ENCODE measurements at places on chromosomes 4 and X. TPM values are rescaled to one million over a fixed set of nuclear protein-coding genes. Genes with fewer than 3 reads are reported as not detected.

GRCh38 chr4:152032722-152033131 lies 271.9 kb upstream of the GATB start:
- DNase-seq: no peak

DNA sequence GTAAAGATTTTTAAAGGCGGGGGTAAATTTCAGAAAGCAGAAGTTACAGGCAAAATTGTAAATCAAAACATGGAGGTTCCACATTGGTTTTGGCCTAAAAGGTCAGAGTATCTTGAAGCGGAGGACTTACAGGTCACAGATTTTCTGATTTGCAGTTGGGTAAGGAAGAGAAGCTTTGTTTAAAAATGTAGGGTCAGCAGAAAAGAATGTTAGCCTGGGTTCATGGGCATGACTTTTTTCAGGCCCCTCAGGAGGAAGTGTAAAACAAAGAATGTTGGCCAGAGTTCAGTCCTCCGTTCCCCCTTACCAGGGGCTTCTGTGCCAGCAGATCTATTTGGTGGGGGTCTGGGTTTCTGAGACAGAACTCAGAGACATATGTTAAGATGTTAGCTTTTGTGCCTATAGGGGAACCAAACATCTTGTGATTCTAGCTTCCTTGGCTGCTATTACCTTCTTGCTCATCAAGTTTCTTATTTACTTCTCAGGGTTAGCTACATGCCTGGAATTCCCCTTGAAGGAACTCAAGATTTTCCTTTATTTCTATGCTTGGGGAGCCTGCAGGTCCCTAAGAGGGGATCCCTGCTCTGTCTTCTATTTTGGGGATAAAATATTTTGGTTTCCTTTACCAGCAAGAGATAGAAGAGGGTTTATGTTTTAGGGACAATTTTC lies 160.3 kb downstream of the ANK2 start:
- no peak for DNase-seq

DNA sequence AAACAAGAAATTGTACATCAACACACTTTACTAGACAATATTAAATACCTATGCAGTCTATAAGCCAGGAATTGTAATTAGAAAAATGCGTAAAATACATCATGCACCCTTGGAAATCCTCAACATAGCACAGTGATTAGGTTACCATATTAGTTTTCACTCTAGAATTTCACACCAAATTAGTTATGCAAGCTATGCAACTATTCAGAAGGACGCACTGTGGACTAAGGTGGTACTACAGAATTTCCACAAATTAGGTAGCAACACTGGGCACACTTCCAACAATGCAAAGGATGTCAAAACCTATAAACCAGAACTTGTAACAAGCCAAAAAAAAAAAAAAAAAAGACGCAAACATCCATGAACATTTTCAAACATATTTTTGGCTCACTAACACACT lies 71.1 kb upstream of the ZCCHC13 start:
- DNase-seq: no peak

DNA sequence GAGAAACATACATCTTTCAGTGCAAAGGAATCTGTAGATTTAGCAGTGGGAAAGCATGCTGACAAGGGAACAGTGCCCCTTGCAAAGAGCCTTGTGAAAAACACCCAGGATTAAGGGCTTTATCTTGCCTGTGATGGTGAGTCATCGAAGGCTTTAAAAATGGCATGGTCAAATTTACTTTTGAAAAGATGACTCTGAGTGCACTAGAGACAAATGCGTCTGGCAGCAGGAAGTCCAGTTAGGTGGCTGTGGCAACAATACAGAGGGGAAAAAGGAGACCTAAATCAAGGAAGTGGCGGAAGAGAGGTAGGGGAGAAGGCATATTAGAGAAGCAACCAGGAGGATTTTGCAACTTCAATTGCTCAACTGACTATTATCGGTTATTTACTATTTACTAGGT lies 472.6 kb upstream of the CPEB2 start:
- no peak for DNase-seq

- DNase-seq: no peak
These were observed 33.3 kb downstream of the CLDN22 start for GRCh38 chr4:183286590-183287308.

GRCh38 chr4:37917388-37917787 lies 26.5 kb downstream of the TBC1D1 start:
- no peak for DNase-seq

- DNase-seq: no peak
These were observed at the start of gene DAPP1 for GRCh38 chr4:99816545-99817308. TSS of gene DAPP1 (plus strand) at chr4:99816827. CDS start at chr4:99816914, 87 bp downstream.

DNA sequence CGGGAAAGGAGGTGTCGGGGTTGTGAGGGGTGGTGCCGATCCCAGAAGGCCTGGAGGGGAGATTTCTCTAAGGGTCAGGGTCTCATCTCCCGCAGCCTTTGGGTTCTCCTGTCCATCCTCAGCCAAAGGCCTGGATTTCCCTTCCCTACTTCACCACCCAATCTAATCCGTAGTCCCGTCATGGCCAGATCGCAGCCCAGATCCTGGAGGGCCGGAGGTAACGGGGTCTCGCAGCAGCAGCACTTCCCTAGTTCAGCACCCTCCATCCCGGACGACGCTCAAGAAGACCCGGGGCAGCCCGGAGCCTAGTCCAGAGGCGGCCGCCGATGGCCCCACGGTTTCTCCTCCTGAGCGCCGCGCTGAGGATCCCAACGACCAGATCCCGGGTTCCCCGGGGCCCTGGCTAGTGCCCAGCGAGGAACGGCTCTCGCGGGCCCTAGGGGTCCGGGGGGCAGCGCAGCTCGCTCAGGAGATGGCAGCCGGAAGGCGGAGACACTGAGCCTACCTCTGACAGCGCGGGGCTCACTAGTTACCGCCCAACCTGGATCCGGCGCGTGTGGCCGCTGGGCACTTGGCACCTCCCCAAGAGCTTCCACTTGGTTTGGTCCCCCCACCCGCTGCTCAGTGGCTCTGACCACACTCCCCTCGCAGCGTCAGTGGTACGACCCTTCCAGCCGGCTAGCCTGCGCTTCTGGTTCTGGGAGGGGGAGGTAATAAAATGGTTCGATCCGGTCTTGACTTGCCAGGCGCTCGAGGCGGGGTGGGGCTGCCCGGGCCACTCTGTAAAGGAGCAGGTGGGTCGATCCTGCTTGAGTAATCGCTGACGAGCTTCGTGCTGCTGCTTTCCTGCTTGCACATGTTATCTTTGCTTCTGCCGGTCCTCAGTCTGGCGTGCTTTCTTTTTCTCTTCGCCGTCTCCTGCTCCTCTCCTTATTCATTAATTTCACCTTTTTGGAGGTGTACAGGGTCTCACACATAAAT lies 3.6 kb downstream of the MAGIX start:
- DNase-seq: peak; percentile 82

DNA sequence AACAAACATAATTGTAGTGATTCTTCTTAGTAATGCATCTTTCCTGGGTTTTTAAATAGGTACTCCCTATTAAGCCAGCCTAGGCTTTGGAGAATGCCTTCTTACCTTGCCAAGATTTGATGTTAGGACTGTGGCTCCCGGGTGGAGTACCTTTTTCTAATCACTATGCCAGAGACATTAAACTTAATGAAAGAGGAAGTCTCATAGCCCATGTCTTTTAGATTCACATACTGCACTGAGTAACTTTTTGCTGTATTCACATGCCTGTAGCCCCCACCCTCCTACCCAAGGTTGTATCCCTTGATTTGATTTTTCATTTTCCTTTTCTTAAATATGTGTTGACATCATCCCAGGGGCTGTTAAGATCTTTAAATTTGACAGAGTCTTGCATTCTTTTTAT lies 104.2 kb upstream of the TLR2 start:
- no peak for DNase-seq

DNA sequence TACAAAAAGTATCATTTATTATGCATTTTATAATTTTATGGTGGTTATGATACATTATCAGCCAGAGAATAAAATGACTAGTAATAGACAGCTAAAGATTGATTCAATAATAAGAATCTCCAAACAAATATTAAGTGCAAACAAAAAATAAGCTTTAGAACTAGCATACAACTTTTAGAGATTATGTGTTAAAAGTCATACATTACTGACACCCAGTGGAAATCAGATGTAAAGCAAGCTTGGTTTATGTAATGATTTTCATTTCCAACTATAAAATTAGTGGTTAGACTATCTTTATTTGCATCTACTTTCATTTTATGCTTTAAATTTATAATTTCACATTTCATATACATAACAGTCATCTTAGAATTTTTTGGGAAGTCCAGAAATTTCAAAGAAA lies 57.7 kb downstream of the IL13RA2 start:
- DNase-seq: peak; percentile 1

GRCh38 chrX:13151828-13152517 lies 107.6 kb upstream of the FAM9C start:
- DNase-seq: no peak

- no peak for DNase-seq
These were observed 135.7 kb downstream of the GPC3 start for GRCh38 chrX:133849676-133850075.

- DNase-seq: no peak
These were observed 14.4 kb upstream of the NMU start for GRCh38 chr4:55650483-55650882.

- no peak for DNase-seq
These were observed 584.2 kb upstream of the PCDH10 start for GRCh38 chr4:132564920-132565319.

HMGB3 gene
- 251 TPM for total RNA-seq

NSUN7 gene
- 1.1 TPM for total RNA-seq

NKX3-2 gene
- 1.2 TPM for total RNA-seq

TRIM2 gene
- total RNA-seq: 18.9 TPM

NAA11 gene
- not detected for total RNA-seq

CXCL10 gene
- not detected for total RNA-seq

BANK1 gene
- 3.3 TPM for total RNA-seq

HS6ST2 gene
- total RNA-seq: 0.26 TPM

EPHA5 gene
- 1.9 TPM for total RNA-seq

HMGB2 gene
- 183 TPM for total RNA-seq

CTAG1A gene
- total RNA-seq: not detected
